ENCODE measurements at places on chromosomes 2 and 18.

- DNase-seq: no peak
Observed at GRCh38 chr18:22387787-22388186, 29.9 kb downstream of the CTAGE1 start.

DNA sequence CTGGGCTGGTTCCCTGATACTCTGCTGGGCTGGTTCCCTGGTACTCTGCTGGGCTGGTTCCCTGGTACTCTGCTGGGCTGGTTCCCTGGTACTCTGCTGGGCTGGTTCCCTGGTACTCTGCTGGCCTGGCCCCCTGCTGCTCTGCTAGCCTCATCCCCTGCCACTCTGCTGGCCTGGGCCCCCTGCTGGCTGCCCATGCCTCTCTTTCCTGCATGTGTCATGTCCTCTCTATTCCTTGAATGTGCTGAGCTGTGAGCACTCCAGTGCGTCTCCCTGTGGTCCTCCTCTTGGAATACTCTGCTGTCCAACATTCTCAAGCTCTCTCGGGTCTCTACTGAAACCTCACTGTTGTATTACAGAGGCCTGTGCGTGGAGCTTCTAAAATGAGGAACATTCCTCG lies 216.3 kb downstream of the RNF144A start:
- peak; percentile 15 for DNase-seq

DNA sequence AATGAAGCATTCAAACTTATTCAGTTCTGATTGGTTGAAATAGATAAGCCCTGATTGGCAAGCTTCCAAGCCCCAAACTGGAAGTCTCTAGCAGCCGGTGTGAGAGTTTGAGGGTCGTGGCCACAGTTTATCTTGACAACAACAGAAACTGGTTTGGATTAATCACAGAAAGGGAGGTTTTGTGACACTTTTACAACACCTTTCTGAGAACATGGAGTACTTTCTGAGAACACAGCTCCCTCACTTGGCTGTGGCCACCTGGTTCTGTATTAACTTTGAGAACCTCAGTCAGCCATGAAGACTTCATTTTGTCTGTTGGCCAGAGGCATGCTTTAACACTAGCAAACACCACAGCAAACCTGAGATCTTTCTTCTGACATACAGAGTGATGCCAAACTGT lies 280.7 kb upstream of the VWC2L start:
- no peak for DNase-seq

DNA sequence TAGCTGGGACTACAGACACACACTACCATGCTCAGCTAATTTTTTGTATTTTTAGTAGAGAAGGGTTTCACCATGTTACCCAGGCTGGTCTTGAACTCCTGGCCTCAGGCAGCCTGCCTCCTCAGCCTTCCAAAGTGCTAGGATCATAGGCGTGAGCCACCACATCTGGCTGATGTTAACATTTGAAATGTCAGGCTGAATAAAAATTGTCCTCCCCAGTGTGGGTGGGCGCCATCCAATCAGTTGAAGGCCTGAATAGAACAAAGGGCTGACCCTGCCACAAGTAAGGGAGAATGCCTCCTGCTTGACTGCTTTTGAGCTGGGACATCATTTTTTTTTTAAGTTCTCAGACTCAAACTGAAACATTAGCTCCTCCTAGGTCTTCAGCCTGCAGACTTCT lies 21.0 kb upstream of the RHOB start:
- DNase-seq: no peak

- peak; percentile 6 for DNase-seq
Observed at GRCh38 chr2:195871326-195871725, 197.3 kb downstream of the DNAH7 start.

DNA sequence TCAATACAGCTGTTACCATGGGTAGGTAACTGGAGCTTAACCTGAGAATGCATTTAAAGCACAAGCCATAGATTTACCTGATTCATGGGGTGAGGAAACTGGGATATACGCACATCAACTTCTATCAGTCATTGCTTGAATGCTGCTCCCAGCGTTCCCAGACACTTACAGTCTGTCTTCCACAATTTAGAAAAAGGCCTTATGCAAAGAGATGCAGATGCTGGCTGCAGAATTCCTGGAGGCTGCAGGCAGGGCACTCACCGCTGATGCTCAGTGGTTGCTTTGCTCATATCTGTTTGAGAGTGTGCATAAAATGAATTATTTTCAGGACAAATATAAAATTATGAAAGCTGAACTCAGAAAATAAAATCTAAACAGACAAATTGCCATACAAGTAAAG lies 950.7 kb upstream of the PIK3C3 start:
- no peak for DNase-seq

- no peak for DNase-seq
Observed at GRCh38 chr2:164453656-164454305, 167.5 kb downstream of the GRB14 start.

- no peak for DNase-seq
Observed at GRCh38 chr2:199322151-199322550, 135.6 kb downstream of the SATB2 start.

DNA sequence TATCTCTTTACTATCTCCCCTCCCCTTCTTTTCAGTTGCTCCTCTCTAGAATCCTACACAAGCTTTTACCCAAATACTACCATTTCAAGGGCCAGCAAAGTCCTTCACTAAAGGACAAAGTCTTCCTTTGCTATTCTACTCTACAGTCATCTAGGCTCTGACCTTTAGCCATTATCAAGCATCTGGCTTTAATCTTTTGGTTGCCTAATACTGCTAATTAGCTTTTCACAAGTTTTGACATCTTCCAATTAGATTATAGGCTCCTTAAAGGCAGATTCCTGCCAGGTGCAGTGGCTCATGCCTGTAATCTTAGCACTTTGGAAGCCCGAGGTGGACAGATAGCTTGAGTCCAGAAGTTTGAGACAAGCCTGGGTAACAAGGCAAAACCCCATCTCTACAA lies 194.4 kb downstream of the SH3BP4 start:
- no peak for DNase-seq

GRCh38 chr18:62131301-62131909 lies 55.5 kb downstream of the PIGN start:
- DNase-seq: peak; percentile 72

DNA sequence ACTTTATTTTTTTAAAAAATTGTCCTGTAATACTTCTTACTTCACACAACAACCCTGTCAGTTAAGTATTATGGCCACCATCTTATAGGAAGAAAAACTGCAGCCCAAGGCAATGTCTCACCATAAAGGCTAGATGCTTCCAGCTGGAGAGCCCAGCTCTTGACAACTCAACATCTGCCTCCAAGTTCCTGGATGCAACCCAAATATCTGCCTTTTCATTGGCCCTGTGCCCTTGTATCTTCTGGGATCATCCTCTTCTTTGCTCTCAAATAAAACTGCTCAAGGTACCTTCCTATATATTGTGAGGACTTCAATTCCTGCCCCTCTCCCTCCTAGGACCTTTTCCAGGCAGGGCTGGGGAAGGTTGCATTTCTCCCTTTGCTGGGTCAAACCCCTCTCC lies 69.5 kb downstream of the BIN1 start:
- DNase-seq: peak; percentile 19

GRCh38 chr2:127704641-127705390 lies 3.5 kb downstream of the SFT2D3 start:
- no peak for DNase-seq

DNA sequence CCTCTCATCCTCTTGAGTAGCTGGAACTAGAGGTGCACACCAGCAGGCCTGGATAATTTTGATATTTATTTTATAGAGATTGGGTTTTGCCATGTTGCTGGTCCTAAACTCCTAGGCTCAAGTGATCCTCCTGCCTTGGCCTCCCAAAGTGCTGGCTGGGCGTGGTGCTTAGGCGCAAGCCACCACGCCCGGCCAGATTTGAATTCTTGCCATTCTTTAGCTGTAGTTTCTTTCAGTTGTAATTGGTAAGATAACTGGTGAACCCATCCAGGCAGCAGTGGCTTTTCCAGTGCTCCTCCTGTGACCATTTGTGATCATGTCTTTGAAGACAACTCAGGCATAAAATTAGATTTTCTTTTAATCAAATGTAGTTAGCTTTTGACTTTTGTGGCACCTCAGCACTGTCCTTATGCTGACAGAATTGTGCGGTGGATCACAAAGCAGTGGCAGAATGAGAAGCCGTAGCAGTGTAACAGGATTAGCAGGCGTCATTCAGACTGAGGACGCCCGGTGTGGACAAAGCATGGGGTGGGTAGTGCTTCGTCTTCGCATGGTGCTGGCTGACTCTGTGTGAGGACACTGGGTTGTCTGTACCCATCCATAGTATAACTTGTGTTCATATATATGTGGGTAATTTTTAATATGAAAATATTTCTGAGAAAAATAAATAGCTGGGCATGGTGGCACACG lies 30.0 kb upstream of the TOGARAM2 start:
- DNase-seq: no peak

- no peak for DNase-seq
Observed at GRCh38 chr2:166867874-166868514, 20.3 kb upstream of the XIRP2 start.

DNA sequence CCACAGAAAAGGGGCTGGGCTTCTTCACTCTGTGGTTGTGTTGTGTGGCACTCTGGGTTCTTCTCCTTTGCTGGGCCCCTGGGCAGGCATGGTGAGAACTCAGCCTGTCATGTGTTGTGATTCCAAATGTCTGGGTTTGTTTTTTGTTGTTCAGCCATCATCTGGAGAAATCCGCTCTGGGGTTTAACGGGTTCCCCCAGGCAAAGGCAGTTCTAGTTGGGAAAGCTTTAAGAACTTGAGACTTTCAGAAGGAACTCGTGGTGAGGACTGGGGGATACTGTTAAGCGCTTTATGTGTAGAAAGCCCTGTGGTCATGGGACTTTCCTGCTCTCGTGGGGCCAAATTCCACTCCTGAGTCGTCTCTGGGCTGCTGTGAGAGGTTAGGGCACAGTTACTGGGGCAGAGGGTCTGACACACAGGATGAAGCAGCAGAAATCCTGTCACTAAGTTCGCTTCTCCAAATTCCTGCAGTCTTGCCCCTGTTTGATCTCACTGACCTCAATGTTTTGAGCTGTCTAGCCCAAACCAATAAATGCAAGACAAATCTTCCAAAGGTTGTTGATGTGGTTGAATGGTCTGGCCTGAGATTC lies 87.7 kb downstream of the RAPGEF4 start:
- DNase-seq: no peak

- DNase-seq: peak; percentile 94
Observed at GRCh38 chr2:180728928-180729559, 251.4 kb upstream of the UBE2E3 start.

DNA sequence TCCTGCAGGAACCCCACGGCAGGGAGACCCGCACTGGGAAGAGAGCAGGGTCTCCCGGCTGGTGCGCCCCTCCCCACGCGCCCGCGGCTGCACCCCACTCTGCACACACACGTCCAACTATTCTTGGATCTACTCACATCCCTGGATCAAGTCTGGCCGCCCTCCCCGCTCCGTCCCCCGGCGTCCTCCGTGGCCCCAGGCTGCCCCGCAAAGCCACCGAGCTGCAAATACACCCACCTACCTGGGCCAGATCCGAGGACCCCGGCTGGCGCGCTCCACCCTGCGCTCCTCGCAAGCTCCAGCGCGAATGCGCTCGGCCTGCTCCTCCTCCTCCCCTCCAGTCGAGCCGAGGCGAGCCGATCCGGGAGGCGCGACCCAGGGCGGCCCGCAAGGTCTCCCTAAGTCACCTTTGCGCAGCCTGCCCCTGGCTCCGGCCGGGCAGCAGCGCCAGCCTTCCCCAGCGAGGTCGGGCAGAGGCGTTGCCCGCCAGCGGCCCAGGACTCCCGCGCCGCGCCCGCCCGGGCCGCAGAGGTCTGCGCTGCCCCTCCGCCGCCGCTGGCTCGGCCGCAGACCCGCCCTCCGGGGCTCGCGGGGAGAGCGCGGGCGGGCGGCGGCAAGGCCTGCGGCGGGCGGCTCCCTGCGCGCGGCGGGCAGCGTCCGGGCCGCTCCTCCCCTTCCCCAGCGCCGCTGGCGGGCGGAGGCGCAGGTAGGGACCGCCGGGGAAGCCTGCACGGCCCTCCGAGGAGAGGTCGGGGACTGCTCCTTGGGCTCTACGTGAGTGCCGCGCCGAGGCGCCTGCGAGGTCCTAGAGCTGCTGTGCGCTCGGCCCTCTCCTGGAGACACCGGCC lies 126.0 kb downstream of the OSBPL1A start:
- DNase-seq: peak; percentile 79

DNA sequence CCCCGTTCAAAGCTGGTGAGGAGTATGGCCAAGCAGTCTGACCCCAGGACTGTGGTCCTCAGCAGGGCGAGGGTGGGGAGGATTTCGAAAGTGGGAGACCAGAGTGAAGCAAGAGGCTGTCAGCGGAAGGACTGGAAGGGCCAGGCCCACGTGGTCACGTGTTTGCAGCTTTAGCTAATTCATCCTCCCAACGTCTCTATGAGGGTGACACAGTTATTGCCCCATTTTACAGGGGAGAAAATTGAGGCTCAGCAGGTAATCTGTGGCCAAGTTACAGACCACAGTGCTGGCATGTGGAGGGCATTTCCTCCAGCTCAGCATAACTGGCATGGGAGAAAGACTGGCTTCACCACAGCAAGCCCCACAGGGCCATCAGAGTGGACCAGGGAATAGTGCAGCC lies 45.4 kb upstream of the LTBP1 start:
- no peak for DNase-seq

DNA sequence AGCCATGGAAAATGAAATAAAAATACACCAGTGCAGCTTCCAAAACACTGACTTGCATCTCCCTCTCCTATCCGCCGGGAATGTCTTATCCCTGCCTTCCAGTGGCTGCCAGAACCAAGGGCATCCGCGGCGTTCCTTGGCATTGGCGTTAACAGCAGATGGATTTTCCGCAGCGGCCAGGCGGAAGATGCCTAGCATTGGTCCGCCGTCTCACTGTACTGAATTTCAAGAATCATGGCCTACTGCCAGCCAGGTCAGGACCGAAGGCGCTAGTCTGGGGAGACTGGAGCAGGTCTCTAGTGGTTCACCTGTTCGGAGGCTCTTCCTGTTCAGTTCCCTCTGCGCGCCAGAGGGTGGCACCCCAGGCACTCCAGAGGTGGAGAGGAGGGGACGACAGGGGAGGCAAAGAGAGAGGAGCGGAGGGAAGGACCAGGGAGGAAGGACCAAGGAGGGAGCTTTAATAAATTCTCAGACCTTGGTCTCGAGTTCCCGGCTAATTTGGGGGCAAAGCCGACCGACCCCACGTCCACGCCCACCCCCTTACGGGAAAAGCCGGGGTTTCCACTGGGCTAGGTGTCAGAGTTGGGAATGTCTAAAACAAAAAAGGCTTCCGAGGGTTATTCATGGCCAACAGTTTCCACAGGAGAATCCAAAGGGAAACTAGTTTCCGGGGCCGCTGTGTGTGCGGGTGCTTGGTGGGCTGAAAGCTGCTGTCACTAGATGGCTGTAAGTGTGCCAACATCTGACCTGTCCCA lies 3.7 kb upstream of the BCL2L11 start:
- DNase-seq: peak; percentile 74
